ENCODE measurements at places on chromosomes 13 and 19. TPM values are rescaled to one million over a fixed set of nuclear protein-coding genes. Genes with fewer than 3 reads are reported as not detected.

The SNRPA gene
- 35.3 TPM for total RNA-seq

GRCh38 chr13:32017474-32017873 lies 14.1 kb upstream of the FRY start:
- no peak for DNase-seq

DNA sequence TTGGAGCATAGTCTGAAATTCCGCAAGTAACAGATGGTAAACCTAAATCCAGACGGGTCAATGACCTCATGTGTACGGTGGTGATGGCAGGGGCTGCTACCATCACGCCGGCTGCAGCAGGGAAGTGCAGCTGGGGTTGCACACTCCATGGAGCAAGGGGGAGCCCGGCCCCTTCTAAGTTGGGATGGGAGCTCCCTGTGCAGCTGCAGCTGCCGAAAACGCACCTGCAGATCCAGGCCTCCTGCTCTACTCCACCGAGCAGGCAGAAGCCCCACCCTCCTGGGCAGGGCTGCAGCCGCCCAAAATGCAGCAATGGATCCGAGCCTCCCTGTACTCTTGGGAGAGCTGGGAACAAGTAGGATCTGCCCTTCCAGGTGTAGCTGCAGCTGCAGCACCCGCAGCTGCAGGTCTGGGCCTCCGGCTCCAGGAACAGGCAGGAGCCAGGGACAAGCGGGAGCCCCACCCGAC lies 25.5 kb downstream of the KBTBD6 start:
- no peak for DNase-seq

DNA sequence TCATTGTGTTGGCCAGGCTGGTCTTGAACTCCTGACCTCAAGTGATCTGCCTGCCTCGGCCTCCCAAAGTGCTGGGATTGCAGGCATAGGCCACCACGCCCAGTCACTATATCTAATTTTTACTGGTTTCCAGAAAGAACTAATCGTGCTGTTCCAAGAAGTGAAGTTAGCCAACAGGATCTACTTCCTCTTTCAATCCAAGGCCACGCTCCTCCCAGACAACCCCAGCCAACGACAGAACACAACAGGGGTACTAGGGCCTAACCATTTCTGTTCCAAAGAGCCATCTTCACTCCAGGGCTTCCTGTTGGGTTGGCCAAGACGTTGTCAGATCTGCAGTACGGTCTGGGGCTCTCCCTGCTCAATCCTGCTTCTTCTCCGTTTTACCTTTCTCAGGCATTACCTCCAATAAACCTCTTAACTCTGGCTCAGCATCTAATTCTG lies 7.0 kb upstream of the LSM14A start:
- DNase-seq: no peak

DNA sequence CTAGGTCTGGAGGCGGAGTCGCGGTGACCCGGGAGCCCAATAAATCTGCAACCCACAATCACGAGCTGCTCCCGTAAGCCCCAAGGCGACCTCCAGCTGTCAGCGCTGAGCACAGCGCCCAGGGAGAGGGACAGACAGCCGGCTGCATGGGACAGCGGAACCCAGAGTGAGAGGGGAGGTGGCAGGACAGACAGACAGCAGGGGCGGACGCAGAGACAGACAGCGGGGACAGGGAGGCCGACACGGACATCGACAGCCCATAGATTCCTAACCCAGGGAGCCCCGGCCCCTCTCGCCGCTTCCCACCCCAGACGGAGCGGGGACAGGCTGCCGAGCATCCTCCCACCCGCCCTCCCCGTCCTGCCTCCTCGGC lies at the start of gene SLC5A5:
Gene SLC5A5 (plus strand): TSS at position 68 of the 373 bp plus-strand sequence. CDS start 375 bp downstream, outside the sequence.
- no peak for DNase-seq

DNA sequence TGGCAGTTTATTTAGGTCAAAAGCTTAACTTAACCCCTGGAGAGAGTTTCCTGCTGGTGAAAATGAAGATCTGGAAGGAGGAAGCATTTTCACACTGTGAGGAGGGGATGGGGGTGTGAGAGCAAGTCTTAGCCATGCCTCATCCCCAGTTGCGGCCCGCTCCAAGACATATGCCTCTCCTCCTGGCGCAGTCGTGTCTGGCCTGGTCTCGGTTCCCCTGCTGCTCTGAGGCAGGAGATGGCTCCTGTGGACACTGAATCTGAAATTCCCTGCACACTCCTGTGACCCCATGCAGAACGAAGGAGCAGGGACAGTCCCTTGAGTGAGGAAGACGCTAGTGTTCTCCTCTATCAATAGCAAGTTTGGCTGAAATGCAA lies 360 bp upstream of the ZNF69 start:
- peak; percentile 70 for DNase-seq

- peak; percentile 52 for DNase-seq
These were observed 6.9 kb downstream of the NPHS1 start for GRCh38 chr19:35845215-35846037.

The PCDH8 gene
- total RNA-seq: not detected

DNA sequence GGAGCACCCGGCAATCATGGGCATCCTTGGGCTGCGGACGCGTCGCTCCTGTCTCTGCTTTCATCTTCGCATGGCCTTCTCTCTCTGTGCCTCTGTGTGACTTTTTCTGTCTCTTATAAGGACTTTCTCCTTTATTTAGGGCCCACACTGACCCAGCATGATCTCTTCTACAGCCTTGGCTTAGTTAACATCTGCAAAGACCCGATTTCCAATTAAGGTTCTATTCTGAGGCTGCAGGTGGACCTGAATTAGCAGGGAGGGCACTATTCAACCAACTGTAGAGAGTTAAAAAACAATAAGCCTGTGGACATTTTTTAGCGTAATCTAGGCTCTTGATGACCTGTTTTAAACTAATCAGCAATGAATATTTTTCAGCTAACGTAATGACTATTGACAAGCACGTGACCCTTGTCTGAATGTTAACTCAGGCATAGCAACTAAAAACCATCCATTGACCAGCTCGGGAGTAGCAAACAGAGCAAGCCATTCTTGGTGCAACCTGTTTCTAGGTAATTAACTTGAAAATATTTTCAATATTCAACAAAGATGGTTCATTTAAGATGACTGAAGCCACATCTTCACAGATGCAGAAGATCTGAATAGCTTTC lies 15.2 kb downstream of the F10 start:
- no peak for DNase-seq

The TMIGD2 gene
- not detected for total RNA-seq

Data from GM23248 (cell line).